ENCODE measurements at places on chromosomes 6 and 20. TPM values are rescaled to one million over a fixed set of nuclear protein-coding genes. Genes with fewer than 3 reads are reported as not detected.

Gene TCF21
- 0.26 TPM for total RNA-seq

GRCh38 chr20:6074145-6074561 is 20.3 kb upstream of the LRRN4 start:
- no peak for DNase-seq

- no peak for DNase-seq
Observed at GRCh38 chr6:36834576-36835341, 4.5 kb downstream of the CPNE5 start.

DNA sequence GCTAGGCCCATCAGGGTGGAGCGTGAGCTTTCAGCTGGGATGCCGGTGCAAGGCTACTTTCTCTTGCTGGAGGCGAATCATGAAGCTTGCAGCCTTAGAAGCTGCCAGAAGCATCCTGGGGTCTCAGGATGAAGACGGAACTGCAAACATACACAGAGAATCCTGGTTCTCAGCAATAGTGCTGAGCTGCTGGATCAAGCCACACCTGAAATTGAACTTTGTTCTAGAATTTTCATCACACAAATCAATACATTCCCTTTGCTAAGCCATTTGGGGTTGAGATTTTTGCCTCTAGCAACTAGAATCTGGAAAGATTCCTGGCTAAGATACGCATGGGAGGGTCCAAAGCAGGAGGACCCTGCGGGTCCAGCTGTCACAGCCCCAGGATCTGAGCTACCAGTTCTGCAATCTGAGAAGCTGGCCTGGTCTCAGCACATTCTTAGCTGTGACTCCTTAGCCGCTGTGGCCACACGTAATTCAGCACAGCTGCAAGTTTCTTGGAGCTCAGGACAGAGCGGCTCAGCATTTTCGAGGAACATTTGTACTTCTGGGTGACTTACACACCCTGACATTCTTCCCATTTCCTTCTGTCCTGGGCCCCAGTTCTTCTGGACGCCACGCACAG is 6.6 kb upstream of the ARFGAP1 start:
- DNase-seq = no peak

GRCh38 chr20:47500554-47500953 is 1.1 kb upstream of the NCOA3 start:
- no peak for DNase-seq

- DNase-seq = no peak
Observed at GRCh38 chr6:27865850-27866356, 46.3 kb downstream of the OR2B2 start.

DNA sequence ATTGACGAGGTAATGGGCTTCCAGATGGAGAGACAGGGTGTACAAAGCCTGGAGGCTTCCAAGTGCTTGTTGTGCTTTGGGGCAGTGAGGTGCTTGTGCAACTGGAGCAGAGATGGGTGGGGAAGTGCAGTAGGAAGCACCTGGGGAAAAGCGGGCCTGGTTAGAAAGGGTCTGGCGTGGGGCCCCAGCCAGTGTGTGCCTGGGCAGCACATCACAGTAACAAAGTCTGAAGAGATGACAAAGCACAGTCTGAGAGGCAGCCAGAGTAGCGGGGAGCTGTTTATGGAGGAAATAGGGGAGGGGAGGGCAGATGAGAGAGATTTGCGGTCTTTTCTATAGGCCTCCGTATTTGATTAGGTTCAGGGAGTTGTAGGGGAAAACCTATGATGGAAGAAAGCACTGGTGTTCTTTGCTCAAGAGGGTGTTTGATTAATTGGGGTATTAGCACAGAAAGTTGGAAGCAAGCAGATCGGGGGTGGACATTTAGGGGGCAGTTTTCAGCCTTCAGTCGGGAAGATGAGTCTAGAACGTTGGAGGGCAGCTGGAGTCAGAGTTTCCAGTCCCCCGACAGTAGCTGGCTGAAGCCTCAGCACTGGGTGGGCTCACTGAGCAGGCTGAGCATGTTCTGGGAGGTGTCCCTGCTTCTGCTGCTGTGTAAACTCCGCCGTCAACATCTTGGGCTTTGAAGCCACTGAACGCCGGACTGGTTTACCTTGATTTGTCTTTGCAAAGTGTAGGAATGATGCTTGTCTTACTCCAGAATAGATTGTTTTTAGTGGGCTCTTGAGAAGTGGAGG is 15.5 kb upstream of the MROH8 start:
- no peak for DNase-seq

DNA sequence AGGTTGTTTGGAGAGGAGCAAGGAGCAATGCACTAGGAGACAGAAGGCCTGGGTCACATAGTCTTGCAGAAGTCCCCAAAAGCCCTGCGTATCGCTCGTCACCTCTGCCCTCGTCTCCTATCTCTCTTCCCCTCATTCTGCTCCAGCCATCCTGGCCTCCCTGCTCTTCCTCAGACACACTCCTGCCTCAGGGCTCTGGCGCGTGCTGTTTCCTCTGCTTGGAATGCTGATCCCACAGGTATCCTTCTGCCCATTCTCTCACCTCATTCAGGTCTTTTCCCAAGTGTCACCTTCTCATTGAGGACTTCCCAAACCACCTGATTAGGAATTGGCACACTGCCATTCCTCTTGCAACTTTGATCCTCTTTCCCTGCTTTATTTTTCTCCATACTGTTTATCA is 9.0 kb upstream of the SLC2A10 start:
- DNase-seq = no peak

DNA sequence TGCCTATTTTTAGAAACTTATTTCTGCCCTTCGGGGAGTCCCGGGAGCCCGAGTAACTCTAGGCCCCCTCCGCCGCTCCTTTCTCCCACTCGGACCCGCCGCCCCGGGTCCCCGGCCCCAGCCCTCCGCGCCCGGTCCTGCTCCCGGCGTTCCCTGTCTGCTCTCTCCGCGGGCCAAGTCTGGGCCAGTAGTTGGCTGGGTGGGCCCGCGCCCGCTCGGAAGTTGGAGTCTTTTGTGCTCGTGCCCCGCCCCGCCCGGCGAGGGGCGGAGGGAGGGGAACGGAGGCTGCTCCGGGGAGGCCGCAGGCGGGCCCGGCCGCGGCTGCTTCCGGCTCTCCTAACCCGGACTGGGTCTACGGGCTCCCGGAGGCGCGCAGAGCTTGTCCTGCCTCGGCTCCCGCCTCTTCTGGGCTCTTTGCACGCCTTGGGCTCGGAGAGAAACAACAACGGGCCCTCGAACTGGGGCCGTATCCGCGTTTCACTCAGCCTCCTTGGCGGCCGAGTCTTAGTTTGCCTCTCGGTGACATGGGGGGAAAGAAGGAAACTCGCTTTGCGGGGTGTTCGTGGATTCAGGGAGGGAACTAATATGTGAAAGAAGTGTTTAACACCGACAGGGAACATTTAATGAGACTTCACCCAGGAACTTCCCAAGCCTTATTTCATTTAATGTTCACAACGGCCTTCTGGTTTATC is 657 bp downstream of the RALY start:
- peak; percentile 59 for DNase-seq
